Activated CD8-positive, alpha-beta memory T cell treated with anti-CD3 and anti-CD28 coated beads for 1 hour (primary cell): ENCODE measurements at places on chromosomes 12 and 14.

DNA sequence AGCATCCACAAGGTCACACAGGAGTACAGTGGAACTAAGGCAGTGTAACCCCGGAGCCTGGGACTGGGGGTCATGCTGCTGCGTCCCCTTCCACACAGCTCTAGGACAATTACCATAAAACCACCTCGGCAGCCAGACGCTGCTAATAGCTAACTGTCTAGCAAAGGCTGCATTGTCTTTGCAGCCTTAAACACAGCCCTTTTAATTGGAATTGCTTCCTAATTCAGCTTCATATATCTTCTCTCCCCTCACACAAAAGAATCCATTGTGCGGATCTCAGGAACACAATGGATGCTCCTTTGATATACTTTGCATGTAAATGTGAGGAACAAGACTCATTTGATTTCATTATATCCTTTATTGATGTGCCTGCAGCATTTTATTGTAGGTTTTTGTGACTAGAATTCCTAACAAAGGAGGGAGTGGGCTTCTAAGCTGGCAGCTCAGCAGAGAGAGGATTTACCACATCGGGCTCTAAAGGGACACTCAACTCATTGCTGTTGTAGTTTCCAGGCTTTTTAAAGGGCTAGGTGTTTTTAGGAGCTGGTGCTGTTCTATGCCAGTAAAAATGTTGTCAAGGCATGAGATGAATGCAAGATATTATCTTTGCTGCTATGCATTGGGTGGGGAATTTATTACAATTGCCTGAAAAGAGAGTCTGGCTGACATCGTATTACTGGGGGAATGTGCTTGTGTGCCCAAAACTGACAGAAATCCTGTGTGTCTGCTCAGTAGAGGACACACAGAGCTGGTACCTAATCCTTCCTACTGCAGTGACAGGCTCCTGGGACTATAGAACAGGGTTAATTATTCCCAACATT, 30.4 kb upstream of the DACT1 start:
- DNase-seq: no peak

- no peak for DNase-seq
Measured at GRCh38 chr12:93585247-93585646, 12.8 kb downstream of the SOCS2 start.

GRCh38 chr14:81315341-81315740, 84.8 kb downstream of the STON2 start:
- no peak for DNase-seq

- DNase-seq: no peak
Measured at GRCh38 chr14:68593806-68594536, 198.9 kb downstream of the ZFP36L1 start.

GRCh38 chr12:7609495-7609894, 56.2 kb downstream of the APOBEC1 start:
- no peak for DNase-seq

GRCh38 chr12:124279315-124279714, 15.6 kb upstream of the RFLNA start:
- DNase-seq: no peak

GRCh38 chr14:104512061-104512460, 67.5 kb upstream of the C14orf180 start:
- DNase-seq: no peak

DNA sequence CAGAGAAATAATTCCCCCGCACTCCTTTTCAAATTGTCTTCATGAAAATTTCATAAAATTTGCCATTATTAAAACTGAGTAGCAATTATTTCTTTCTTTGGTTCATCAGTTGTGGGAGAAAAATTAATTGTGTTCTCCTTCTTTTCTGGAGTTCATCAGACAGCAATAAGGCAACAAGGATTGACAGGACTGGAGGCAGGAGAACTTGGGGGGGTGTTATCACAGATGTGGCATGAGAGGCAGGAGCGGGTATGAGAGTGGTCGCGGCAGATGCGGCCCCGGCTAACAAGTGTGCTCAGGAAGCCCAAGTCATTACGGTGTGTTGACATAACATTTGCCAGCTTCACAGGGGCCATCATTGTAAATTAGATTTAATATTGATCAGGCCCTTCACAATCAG, 306.6 kb upstream of the TMPO start:
- DNase-seq: no peak

DNA sequence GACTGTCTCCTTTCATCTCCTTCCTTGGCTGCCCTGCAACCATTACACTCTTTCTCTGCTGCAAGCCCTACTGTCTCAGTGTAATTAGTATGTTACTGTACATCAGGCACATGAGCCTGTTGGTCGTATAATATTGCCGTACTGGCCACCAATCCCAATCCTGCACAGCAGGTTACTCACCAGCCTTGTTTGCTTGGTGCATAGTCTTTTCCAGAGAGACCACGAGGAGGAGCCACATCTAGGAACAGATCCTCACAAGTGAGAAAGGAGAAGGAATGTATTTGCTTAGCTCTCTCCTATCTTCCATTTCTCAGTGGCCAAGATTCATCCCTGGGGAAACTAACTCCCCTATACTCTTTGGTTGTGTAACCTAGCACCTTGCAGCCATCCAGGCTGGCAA, 33.0 kb upstream of the BICDL1 start:
- DNase-seq: no peak

- DNase-seq: no peak
Measured at GRCh38 chr12:121610239-121611149, 15.8 kb upstream of the ORAI1 start.

DNA sequence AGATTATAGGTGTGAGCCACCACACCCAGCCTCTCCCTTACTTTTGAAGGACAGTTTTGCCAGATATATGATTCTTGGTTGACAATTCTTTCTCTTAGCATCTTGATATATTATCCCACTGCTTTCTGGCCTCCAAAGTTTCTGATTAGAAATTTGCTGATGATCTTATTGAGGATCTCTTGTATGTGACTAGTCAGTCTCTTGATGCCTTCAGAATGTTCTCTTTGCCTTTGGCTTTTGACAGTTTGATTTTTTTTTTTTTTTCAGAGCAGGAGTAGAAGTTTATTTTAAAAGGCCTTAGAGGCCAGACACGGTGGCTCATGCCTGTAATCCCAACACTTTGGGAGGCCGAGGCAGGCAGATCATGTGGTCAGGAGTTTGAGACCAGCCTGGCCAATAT, 32.6 kb downstream of the IFT81 start:
- DNase-seq: no peak

GRCh38 chr14:93749076-93749420, 39.2 kb downstream of the PRIMA1 start:
- DNase-seq: no peak

GRCh38 chr12:2160043-2160442, 107.3 kb downstream of the CACNA1C start:
- no peak for DNase-seq

DNA sequence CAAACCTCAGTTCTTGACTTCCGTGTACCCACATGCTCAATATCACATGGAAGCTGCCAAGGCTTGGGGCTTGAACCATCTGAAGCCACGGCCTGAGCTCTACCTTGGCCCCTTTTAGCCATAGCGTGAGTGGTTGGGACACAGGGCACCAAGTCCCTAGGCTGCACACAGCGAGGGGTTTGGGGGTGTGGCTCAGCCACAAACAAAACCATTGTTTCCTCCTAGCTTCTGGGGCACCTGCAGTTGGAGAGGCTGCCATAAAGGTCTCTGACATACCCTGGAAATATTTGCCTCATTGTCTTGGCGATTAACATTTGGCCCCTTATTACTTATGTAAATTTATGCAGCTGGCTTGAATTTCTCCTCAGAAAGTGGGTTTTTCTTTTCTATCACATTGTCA, 628.6 kb downstream of the NRXN3 start:
- DNase-seq: no peak

- no peak for DNase-seq
Measured at GRCh38 chr12:48999371-49000131, at the start of gene DDN. Gene DDN, minus strand, starts transcription at chr12:48999375. Its CDS starts 88 bp downstream, at chr12:48999287.

DNA sequence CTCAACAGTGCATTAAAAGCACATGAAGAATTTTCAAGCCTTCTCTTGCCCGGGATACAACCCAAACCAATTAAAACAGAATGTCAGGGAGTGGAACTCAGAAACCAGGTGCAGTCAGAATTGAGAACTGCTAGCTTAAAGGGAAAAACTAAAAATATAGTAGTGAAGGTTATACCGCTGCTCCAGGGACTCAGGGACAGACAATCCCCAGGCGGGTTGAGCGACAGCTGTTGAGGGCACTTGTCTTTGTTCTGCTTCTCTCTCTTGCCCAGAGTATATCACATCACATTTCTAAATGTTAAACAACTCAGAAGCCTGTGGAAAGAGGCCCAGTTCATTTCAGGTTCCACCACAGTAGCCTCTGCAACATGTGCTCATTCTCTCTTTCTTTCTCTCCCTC, 93.1 kb downstream of the SLC5A8 start:
- DNase-seq: no peak

DNA sequence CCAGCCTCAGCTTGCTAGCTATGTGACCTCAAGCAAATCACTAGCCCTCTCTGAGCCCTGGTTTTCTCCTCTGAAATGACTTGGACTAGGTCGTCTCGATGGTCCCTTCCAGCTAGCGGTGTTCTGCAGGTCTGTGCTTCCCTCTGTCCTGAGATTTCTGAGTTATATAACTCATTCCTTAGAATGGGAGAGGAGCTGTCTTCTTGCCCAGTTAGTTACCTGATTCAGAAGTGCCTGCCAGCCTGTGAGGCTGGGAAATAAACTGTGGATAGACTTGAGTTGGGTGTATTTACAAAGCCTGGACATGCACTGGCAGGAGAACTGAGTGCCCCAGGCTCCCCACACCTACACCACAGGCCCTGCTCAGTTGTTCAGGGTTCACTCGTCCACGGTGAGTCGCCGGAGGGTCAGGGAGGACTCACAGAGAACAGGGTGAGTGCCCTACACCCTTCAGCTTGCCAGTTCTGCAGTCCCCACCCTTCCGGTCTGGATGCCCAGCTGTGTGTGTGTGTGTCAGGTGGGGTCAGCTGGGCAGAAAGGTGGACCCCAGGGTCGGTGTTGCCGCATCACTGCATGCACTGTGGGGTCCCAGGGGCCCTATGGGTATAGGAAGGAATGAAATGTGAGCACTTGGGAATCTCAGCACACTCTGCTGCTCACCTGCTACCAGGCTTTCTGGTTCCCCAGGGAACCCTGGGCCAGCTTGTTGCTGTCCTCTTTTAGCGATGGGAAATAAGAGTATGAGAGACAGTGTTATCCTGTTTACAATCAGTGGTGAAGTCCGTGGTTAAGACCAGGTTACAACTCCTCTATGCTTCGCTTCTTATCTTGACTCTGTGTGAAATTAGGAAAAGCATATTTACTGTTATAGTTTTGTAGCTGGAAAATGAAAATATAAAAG, 348.2 kb downstream of the DPF3 start:
- no peak for DNase-seq

GRCh38 chr14:105398726-105399465, 558 bp downstream of the TEX22 start:
- DNase-seq: no peak

DNA sequence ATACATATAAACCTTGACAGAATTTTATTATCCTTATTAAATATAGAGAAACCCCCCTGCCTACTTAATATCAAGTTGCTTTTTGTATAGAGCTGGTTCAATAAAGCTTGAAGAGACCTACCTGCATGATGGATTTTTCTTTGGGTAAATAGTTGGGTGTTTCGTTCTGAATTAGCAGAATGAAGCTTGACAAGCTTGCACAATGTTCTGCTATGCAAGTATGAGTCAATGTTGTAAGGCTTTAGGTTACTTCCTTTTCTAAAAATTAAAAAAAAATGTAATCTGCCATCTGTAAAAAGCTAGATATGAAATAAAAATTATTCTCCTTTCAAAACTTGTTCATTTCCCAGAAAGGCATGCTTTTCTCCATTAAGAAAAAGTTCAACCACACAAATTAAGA, 1662.6 kb upstream of the SEL1L start:
- no peak for DNase-seq

DNA sequence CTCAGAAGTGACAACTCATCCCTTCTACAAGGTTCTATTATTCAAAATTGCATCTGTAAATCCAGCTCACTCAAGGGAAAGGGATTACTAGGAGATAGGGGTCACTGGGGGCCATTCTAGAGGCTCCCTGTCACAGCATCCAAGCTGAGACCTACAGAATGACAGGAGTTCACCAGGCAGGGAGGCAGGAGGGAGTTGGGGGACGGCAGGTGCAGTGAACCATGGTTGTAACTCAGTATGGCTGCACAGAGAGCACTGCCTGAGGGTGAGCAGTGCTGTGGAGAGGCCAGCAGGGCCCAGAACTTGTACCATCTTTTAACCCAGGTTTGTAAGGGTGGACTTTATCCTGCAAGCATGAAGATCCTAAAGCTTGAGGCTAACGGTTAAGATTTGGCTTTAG, 37.9 kb upstream of the SINHCAF start:
- DNase-seq: no peak

DNA sequence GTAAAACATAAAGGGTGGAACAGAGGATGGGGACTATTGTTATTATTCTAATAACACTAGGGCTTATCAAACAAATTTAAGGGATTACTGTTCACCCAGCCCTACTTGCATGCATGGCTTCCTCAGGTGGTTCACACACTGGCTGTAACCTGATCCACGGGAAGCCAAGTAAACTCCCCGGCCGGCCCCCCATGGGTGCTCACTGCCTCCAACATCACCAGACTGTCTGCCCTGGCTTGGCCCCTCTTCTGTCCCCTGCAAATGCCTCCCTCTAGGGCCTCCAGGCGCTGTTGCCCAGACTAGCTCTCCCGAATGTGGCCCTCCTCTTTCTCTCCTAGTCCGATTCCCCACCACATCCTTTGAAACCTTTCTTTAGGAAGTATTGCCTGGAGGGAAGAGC, 18.6 kb downstream of the FAIM2 start:
- no peak for DNase-seq

DNA sequence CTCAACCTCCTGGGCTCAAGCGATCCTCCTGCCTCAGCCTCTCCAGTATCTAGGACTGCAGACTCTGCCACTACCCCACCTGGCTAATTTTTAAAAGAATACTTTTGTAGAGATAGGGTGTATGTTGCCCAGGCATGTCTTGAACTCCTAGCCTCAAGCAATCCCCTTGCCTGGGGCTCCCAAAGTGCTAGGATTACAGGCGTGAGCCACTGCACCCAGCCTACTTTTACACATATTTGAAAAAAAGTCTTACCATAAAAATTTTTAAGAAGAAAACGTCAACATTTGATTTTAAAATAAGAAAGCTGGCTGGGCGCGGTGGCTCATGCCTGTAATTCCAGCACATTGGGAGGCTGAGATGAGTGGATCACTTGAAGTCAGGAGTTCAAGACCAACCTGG, 46.5 kb downstream of the DCAF5 start:
- DNase-seq: no peak

GRCh38 chr12:10771132-10771733, 31.2 kb downstream of the TAS2R7 start:
- no peak for DNase-seq

DNA sequence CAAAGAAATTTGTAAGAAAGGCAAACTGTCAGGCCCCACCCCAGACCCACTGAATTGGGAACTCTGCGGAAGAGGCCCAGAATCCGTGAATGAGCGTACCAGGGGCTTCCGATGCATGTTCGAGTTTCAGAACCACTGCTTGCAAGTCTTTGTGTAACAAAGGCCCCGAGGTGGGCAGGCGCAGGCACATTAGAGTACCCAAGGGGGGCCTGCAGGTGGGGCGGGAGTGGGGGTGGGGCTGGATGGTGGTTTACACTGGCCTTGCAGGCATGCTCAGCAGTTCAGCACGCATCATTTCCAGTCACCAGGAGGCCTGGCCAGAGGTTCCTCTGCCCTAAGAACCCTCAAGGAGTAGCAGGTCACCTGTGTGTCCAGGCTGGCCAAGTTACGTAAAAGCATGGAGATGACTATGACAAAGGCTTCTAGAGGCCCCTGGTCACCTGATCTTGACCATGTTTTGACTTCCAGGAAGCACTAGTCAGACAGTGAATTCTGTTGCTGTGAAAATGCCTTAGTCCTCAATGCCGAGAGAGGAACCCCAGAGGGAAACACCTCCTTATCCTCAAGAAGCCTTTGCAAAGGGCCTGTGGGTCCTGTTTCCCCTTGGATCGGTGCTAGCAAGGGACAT, 33.2 kb upstream of the IRF2BPL start:
- no peak for DNase-seq
